ENCODE measurements at places on chromosomes 6 and 20.

DNA sequence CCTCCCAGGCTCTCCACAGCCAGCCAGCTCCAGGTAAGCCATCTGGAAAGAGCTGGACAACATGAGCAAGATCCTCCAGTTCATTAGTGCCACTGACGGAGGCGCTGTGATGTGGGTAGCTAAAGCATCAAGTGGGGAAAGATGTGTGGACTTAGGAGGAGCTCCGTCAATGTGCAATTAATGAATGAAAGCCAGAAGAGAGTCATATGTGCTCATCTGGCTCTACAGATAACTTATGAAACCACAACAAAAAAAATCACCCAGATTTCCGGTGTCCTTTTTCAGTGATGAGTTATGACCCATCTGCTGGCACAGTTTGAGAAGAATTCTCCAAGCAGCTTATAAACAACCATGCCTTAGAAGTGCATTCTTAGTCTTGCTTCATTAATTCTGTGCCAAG, 311.7 kb upstream of the PLCB4 start:
- no peak for DNase-seq

GRCh38 chr6:130322673-130323268, 43.0 kb upstream of the TMEM200A start:
- no peak for DNase-seq

DNA sequence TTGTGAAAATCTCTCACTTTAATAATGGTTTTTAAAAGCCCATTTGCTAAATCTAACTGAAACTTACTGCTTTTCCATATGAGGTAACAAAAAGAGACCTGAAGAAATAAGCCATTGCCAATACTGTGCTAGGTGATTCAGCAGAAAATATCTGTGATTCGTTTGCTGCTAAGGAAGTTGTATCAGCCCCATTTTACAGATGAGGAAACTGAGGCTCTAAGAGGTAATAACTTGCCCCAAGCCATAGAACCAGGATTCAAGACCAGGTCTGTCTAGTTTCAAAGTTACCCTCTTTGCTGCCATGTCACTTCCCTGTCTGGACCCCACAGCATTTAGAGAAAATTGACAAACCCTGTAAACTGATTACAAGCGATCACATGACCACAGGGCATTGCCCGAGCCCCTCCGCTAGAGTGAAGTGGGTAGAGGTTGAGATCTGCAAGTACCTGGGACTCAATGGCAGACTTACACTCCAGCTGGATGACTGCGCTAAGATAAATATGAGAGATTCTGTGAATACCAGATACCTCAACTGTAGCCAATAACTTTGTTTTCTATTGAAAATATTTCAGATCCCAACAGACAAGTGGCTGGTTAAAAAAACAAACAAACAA, 69.3 kb downstream of the TNFRSF21 start:
- no peak for DNase-seq

DNA sequence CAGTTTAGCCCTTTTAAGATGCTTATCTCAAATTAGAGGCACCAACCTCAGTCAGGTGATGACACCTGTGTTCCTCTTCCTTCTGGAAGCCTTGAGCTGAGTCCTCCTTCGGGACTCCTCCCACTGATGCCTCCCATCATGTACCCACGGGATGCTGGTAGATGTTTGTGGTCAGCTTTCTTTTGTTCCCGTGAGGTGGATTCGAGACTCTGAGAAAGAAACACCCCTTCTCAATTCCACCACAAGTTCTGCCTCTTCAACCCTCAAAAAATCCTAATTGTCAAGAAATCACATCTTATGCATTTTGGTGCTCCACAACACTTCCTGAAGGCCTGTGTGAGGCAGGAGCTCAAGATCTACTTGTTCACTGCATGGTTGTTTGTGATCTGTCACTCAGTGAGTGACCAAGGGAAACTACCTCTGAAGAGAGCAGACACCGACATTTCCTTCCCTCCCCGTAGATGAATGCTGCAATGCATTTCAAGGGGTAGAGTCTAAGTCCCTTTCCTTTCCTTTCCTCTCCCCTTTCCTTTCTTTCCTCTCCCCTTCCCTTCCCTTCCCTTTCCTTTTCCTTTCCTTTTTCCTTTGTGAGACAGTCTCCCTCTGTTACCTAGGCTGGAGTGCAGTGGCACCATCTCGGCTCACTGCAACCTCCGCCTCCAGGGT, 50.5 kb downstream of the PCNA start:
- DNase-seq, result no peak

DNA sequence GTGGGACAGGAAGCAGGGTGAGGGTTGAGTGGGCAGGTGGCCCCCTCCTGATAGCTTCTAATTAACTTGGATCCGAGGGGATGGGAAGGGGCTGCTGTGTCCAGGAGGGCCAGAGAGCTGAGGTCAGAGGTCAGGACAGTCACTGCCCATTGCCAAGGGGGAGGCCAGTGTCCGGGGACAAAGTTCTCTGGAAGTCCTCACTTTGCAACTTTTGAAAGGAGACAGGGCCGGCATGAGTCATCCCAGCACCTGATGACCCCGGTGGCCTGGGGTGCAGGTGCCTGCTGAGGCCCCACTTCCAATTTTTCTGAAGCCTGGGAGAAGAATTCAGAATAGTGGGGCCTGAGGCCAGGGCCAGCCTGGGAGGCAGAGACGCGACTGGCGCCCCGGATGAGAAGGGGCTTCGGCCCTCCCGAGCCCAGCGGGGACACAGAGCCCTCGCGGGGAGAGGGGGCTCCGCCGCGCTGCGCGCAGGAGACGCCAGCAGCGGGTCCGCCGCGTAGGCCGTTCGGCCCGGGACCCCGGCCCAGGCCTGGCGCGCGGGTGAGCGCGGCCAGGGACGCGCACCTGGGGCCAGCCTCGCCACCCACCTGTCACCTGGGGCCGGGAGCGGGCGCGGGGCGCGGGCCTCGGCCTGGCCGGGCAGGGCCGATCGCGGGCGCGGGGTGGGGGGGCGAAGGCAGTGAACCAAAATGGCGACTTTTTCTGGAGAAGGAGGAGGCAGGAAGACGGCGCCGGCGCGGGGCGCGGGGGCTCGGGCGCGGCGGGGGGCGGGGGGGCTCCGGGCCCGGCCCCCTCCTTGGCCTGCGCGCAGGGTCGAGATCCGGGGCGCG, 586 bp downstream of the ZNF512B start:
- DNase-seq, result peak; percentile 73

DNA sequence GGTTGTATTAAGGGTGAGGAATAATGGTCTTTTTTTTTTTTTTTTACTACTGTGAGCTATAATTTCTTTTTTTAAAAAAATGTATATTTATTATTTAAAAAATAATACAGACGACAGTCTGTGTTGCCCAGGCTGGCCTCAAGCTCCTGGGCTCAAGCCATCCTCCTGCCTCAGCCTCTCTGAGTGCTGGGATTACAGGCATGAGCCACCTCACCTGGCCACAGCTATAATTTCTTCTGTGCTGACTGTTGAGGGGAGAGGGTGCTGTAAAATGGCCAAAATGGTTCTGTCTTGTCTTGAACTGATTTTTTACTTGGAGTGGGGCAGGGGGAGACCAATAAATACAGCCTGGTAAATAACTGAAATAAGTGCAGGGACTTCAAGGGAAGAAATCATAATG, 3.6 kb downstream of the SRSF3 start:
- no peak for DNase-seq

GRCh38 chr6:89955364-89955763, 61.1 kb downstream of the GJA10 start:
- no peak for DNase-seq

- DNase-seq, result peak; percentile 46
Observed at GRCh38 chr6:40395066-40395697, 192.0 kb downstream of the LRFN2 start.

- no peak for DNase-seq
Observed at GRCh38 chr20:58071991-58072390, 156.5 kb downstream of the ANKRD60 start.

DNA sequence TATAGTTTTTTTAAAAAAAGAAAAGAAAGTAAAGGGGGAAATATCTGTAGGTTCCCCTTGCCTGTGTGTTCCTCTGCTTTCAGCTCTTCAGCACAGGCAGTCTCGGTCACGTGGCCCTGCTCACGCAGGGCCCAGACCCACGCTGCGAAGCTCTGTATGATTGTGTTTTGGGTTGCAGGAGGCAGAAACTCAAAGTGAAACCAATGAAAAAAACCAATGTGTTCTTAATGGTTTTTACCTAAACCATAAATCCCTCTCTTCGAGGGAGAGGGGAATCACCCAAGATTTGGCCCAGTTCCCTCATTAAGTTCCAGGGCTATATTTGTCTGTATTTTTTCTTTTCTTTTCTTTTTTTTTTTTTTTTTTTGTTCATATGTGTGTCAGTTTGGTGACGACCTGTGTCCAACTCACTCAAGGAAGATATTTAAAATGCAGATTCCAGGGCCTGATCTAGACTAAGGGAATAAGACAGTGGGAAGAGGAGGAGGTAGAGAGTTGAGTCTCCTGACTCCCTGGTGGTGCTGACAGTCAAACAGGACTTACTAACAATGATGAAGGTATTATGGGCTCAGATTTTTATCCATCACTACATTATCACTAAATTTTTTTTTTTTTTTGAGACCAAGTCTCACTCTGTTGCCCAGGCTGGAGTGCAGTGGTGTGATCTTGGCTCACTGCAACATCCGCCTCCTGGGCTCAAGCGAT, 33.8 kb upstream of the RREB1 start:
- DNase-seq, result no peak

DNA sequence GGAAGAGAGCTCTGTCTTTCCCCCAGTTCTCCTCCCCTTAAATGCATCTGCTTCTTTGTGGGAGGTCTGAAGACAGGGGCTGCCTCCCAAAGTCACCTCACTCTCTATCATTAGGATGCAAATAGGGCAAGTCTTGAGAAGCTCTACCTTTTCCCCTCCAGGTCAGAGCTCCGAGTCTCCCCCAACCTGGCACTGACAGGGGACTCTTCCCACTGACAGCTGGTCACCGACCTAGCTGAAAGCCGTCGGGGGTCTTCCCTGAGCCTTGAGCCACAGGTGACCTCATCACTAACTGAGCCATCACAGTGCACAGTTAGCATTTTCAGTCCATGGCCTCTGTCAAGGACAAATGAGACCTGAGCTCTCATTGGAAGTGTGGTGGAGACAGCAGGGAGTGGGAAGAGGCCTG, 386.7 kb downstream of the HACE1 start:
- no peak for DNase-seq

GRCh38 chr6:28864326-28864923, 59.4 kb downstream of the TRIM27 start:
- DNase-seq, result no peak

DNA sequence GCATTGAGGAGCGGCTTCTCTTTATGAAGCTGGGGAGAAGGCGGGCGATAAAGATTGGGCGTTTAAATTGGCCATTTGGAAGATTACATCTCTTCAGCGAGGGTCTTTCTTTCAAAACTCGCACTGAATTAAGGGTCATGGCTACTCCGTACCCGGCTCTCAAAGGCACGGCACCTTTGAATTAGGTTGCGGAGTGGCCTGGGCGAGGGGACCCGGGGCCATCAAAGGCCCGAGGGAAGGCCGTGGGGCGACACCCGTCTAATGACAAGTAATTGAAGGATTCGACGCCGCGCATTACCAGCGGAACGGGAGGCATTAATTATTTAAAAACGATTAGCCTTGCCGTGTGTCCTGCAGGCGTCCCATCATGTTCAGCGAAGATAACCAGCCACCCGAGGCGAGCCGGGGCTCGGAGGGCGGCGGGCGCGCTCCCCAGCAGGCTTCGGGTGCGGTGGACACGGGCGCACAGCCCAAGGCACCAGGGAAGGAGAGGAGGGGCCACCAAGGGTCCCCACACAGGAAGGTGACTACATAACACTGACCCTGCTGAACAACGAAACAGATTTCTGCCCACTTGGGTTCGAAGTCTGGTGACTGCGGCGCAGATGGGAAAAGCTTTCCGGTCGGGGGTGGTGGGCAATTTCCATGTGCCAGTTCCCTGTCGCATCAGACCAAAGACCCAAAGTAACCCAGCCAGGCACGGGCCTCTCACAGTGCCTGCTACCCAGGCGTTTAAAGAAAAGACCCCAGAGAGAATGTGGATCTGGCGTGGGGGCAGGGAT, 7.4 kb downstream of the FOXA2 start:
- DNase-seq, result no peak

DNA sequence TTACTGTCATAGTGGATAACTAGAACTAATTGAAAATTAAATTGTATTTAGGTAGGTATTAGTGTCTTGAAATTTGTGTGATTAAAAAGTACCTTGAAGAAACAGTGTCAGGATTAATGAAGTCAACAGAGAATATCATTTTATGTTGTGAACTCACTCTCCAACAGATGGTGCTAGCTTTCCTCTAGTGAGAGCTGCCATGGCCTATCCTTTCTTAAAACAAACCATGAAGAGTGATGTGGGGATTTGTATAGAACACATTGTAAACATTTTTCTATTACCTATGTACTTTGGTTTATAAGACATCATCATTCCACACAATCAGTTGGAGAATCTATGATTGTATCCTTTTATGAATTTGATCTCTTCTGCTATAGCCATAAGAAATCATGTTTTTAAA, 4.8 kb upstream of the SRSF12 start:
- no peak for DNase-seq

DNA sequence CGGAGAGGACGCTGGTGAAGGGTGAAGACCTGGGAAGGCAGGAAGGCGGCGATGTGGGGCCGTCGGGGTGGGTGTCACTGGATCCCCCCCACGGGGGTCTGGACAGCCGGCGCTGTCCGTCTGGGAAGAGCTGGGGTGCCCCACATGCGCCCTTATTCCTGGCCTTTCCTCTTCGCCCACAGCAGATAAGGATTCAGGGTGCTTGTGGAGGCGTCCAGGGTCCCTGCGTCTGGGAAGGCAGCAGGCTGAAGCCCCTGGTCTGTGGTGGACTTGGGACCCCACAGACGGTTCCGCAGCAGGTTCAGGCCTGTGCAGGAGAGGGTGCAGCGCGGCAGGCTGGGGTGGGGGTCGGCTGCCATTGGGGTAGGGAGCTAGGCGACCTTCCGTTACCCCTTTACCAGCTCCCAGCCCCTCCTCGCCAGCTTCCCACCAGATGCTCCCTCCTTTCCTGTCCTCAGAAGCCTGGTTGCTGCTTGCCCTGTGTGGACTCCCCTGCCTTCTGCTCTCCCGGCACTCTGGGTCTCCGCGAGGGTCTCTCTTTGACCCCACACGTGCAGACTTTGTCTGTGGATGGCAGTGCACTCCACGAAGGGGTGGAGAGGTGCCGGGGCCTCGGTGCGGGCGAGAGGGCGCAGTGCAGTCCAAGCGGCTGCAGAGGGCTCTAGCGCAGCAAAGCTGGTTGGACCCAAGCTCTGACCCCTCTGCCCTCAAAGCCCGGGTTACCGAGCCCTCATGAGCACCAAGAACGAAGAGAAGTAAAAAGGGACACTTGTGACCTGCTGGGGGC, 2.1 kb upstream of the GATA5 start:
- DNase-seq, result no peak

GRCh38 chr6:14109411-14109826, 8.2 kb upstream of the CD83 start:
- DNase-seq, result no peak

DNA sequence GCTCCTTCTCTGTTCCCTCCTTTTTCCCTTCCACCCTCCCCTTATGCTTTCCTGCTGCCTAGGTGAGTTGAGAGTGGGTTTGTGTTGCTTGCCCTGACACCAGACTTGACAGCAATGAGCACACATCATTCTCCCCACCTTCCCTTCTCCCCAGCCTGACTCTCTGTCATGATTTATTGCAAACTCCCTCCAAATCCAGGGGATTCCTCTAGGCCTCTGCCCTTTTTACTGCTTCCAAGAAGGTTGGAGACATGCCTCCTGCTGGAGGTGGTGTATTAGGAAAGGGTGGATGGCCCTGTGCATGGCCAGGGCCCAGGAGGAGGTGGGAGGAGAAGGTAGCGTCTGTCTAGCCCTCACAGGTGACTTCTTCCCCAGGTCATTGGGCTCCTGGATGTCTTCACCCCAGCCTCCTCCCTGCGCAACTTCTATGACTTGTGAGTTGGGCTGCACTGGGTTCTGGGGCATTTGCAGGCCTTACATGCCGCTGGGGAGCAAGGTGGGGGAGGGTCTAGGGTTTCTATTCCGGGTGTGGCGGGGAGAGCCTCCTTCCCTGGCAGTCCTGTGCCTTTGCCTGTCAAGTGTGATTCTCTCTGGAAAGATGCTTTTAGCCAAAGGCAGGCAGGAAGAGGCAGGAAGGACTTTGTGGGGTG, 2.1 kb downstream of the MAPK13 start:
- DNase-seq, result no peak
